ENCODE measurements at places on chromosomes 3 and 15.

GRCh38 chr15:68405378-68406250 is 26.3 kb downstream of the ITGA11 start:
- no peaks in the 10 kb centered on the region for H3K27me3 ChIP-seq
- peak; percentile 42 for DNase-seq
- no peak overlapping the region for H3K4me3 ChIP-seq

DNA sequence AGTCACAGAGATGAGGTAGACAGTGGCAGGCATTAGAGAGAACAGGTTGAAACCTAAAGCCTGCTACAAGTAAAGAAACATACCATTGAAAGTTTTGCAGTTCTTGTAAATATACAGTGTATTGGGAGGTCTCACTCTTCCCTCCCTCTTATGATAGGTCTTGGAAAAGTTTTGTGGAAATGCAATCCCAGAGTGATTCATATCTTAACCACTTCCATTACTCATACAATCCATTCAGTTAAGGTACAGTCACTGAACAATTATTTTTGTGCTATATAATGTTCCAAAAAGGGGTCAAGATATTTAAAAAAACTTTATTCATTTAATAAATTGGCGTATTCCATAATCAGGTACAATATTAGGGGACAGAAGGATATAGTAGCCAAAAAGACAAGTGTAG is 737.7 kb upstream of the ALCAM start:
- no peaks in the 10 kb centered on the region for H3K36me3 ChIP-seq
- DNase-seq = no peak
- no peaks in the 10 kb centered on the region for H3K4me1 ChIP-seq

- peaks cover 11% of the 10 kb centered on the region for H3K4me1 ChIP-seq
- peaks cover 27% of the 10 kb centered on the region for H3K36me3 ChIP-seq
- no peak for DNase-seq
- H3K4me3 ChIP-seq = no peak overlapping the region
- H3K27ac ChIP-seq = peak overlapping the region; percentile 41
Measured at GRCh38 chr15:73283366-73283962, 85.3 kb downstream of the HCN4 start.

- H3K27ac ChIP-seq = no peak overlapping the region
- H3K4me1 ChIP-seq = no peaks in the 10 kb centered on the region
- H3K27me3 ChIP-seq = no peaks in the 10 kb centered on the region
- no peak for DNase-seq
Measured at GRCh38 chr3:89138048-89138447, 30.6 kb downstream of the EPHA3 start.

DNA sequence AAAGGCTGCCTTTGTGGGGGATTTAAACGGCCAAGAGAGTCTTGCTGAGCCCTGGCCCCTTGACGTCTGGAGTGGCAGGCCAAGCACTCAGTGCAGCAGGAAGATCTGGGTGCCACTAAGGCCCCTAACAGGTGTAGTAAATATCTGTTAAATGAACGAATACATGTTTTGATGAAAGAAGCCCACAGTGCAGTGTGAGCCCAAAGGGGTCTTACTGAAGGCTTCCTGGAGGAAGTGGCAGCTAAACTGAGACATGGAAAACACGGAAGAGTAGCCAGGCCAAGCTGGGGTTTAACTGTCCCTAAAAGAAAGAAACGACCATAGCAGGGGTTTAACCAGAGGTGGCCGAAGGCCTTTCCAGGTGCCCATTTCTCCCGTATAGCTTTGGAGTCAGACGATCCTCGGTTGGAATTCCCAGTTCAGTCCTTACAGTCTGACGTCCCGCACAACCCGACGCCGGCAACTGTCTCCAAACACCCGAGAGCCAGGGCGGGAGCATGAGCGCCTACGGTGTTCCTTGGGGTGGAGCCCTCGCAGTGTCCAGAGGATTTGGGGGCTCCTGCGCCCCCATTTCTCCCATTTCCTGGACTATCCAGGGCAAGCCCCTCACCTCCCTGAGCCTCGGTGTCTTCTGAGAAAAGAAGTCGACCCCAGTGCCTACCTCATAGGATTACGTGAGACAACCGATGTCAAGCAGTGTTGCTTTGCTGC is 910 bp upstream of the ABHD6 start:
- DNase-seq = no peak
- H3K27ac ChIP-seq = peak overlapping the region; percentile 68
- H3K4me1 ChIP-seq = peaks cover 13% of the 10 kb centered on the region
- H3K36me3 ChIP-seq = no peaks in the 10 kb centered on the region
- no peaks in the 10 kb centered on the region for H3K27me3 ChIP-seq
- peak overlapping the region; percentile 72 for H3K4me3 ChIP-seq

DNA sequence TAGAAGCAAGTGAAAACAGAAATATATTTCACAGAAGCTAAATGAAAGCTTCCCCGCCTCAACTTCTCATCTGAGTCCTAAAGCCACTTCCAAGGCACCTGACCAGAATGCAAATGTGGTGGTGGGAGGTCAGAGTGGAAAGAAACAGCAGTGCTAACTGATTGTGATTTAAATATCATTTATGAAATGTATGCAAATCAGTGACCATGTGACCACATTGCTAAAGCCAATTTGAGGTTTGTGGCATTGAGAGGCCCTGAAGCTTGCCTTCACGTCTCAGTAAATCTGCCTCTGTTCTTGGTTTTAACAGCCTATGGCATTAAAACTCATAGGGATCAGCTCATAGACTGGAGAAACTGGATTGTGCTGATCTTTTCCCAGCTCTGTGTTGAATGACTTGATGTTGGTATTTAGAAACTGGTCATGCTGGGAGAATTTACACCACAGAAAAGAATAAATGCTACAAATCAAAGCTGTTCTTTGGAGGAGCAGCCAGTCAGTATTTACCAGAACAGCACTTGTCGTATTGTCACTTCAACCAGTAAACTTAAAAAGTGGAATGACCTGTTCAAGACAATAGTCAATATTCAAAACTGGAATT is 481.4 kb upstream of the ALCAM start:
- H3K4me3 ChIP-seq = no peak overlapping the region
- no peak for DNase-seq
- H3K27me3 ChIP-seq = no peaks in the 10 kb centered on the region
- no peaks in the 10 kb centered on the region for H3K36me3 ChIP-seq
- H3K4me1 ChIP-seq = no peaks in the 10 kb centered on the region

Measured in tibial artery (tissue), 4 donors.